ENCODE measurements at places on chromosomes 2 and 18.

GRCh38 chr2:63658176-63658968 lies 69.6 kb downstream of the MDH1 start:
- DNase-seq = no peak

- no peak for DNase-seq
These were observed 43.1 kb upstream of the CHN1 start for GRCh38 chr2:175048275-175048674.

- DNase-seq = no peak
These were observed 131.9 kb upstream of the EML6 start for GRCh38 chr2:54591551-54591950.

GRCh38 chr2:39660612-39661236 lies 5.0 kb upstream of the TMEM178A start:
- DNase-seq = no peak

GRCh38 chr2:203886661-203887151 lies 19.1 kb downstream of the CTLA4 start:
- no peak for DNase-seq

- DNase-seq = no peak
These were observed 287.8 kb upstream of the FN1 start for GRCh38 chr2:215723631-215724011.

- DNase-seq = no peak
These were observed 2.5 kb upstream of the SH3RF3 start for GRCh38 chr2:109126501-109126860.

GRCh38 chr2:96400049-96401000 lies 64.8 kb downstream of the NCAPH start:
- DNase-seq = no peak

GRCh38 chr2:18741895-18742732 lies 152.7 kb upstream of the NT5C1B start:
- DNase-seq = no peak
